WERI-Rb-1 (cell line): ENCODE measurements at places on chromosomes 12 and 14.

DNA sequence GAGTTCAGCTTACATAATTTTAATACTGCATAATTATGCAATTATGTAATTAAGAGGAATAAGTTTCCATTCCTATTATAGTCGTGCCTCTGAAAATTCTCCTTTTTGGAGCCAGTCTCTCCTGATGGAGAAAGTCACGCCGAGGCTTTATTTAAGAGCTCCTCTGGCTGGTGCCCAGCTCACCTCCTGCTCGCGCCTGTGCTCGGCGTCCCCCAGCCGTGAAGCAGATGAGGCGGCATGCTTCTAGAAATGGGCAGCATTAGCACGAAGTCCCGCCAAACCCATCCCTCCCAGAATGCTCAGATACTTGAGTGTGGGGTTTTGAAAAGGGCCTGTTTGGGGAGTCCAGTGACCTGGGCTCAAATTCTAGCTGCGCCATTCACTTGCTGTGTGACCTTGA lies 153.0 kb downstream of the PHETA1 start:
- DNase-seq: no peak

- DNase-seq: no peak
Observed at GRCh38 chr12:91361864-91362263, 179.2 kb upstream of the DCN start.

DNA sequence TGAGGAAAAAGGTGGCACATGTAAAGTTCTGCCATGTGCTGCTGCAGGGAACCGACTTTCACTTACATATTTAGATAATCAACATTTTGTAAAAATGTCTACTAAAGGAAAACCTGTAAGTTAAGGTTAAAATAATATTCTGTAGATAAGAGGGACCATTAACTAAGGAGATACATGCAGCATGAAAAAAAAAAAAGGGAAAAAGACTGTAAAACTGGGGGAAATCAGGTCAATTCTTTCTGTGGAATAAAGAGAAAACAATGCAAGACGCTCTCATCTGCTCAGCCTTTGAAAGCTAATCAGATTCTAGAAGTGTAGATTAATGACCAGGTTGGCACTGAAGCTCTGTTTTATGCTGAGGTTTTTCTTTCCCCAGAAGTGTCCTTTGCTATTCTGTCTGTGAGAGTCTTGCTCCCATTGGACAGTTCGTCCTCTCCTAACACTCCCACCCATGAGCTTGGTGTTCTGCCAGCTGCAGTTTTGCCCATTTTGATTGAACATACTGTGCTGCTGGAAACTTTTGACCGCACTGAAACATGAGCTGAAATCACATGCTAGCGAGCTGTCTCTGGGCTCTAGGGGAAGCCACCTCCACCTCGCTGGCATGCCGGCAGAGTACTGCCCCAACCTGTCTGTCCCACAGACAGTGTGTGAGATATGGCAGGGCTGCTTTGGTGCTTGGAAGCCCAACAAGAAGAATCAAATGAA lies 39.7 kb downstream of the PPTC7 start:
- DNase-seq: no peak

GRCh38 chr14:34369648-34370030 lies 92.4 kb downstream of the SPTSSA start:
- DNase-seq: no peak

DNA sequence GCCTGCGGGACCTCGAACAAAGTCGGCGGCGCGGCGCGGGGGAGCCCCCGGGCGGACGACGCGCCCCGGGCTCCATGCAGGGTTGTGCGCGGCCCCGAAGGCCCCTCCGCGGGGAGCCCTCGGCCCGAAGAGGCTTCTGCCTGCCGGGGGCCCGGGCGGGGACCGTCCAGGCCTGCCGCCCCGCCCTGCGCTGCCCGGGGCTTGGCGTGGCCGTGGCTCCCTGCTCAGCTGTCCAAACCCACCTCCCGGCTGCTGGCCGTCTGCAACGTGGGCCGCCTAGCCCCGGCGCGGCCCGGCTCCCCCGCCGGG lies 670 bp downstream of the DYRK2 start:
- DNase-seq: no peak

DNA sequence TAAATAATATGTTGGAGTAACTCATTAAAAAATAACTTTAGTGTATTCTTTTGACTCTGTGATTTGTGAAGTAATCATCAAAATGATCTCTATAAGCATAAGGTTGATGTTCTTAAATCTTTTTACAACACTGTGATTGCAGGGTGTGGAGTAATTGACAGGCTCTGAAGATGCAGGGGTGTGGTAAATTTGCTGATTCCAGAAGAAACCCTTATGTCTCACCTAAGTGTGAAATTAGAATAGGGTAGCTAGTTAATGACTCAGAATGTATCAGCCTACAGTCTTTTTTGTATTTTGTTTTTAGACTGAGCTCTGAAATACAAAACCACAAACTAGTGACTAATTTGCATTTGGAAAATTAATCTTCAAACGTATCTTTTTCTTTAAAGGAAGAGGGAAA lies 5.9 kb downstream of the PRPF39 start:
- no peak for DNase-seq

- DNase-seq: no peak
Observed at GRCh38 chr14:98548071-98548686, 723.8 kb downstream of the BCL11B start.

- peak; percentile 13 for DNase-seq
Observed at GRCh38 chr12:89098441-89099112, 253.7 kb downstream of the DUSP6 start.

DNA sequence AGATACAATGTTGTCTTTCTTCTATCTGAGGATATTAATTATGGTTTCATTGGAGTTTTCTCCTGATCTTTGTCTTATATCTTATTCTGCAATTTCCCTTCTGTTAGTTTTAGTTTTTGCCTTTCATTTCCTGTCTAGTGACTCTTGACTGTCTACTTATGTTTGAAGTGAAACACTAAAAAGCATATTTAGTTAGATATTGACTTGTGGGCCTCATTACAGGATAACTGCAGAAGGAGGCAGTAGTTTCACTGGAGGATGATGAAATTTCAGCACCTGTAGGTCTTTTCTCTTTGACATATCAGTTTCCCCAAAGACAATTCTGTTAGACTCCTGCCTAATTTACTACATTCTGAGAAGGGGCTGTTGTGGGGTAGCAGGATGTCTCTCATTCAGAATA lies 97.5 kb upstream of the NEDD1 start:
- no peak for DNase-seq

GRCh38 chr12:49288922-49289555 lies 5.9 kb upstream of the PRPH start:
- no peak for DNase-seq

- no peak for DNase-seq
Observed at GRCh38 chr12:52091061-52091460, 11.6 kb downstream of the SMIM41 start.

DNA sequence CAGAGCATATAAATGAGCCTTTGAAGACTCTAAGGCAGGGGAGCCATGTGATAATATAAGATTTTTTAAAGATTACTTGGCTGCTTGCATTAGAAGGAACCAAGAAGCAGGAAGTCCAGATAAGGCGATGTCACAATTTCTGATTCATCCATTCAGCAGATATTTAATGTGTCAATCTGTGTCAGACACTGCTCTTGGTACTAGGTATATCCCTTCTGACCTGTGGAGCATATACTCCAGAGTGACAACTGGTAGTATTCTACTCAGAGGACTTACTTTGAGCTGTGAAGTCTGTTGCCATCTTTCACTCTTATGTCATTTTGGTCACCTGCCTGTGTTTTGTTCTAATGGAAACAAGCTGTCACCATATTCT lies 10.7 kb downstream of the EID3 start:
- DNase-seq: no peak

- no peak for DNase-seq
Observed at GRCh38 chr12:74456431-74456830, 81.2 kb upstream of the ATXN7L3B start.

DNA sequence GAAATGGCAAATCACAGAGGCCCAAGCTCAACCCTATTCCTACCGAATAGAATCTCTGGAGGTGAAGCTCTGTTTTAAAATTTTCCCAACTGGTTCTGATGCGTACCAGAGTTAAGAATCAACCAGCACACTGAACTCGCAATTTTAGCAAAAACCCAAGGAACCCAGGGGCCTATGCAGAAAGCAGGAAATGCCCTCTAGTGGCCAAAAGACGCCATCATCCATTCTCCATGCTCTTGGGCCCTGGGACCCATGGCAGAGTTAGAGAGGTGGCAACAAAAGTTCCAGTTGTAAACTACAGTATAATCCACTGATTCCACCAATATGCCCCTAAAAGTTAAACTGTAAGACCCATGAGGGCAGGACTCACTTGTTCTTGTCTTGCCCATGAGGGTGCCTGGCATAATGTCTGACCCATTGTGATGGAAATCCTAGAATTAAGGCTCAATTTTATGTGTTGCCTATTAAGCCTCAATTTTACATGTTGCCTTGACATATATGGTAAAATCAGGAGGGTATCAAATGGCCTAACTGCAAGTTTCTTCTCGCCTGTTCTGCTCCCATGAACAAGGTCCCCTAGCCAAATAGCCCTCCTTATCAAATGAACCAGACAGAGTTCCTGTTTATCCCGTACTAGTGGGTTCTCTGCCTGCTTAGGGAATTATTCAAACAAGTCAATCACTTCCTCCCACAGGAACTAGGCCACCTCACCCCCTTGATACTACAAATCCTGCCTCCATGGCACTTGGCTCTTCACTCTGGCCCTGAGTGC lies 137.5 kb upstream of the CPM start:
- DNase-seq: peak; percentile 52

DNA sequence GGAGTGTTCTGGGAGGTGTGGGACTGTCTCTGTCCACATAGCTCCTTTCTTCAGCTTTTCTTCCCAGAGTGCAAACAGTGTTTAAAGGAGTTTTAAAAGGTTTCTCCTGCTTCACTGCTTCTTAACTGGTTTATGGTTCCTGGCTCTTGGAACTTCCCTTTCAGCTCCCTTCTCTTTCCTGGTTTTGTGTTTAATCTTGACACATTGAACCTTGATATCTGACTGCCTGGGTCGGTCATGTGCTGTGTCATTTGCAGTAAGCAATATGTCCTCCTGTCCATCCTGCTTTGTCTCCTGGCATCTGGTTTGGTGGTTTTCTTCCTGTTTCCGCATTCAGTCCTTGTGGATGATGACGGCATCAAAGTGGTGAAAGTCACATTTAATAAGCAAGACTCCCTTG lies 2.2 kb downstream of the TMEM106C start:
- no peak for DNase-seq

GRCh38 chr12:96205908-96206307 lies 11.7 kb downstream of the ELK3 start:
- no peak for DNase-seq

DNA sequence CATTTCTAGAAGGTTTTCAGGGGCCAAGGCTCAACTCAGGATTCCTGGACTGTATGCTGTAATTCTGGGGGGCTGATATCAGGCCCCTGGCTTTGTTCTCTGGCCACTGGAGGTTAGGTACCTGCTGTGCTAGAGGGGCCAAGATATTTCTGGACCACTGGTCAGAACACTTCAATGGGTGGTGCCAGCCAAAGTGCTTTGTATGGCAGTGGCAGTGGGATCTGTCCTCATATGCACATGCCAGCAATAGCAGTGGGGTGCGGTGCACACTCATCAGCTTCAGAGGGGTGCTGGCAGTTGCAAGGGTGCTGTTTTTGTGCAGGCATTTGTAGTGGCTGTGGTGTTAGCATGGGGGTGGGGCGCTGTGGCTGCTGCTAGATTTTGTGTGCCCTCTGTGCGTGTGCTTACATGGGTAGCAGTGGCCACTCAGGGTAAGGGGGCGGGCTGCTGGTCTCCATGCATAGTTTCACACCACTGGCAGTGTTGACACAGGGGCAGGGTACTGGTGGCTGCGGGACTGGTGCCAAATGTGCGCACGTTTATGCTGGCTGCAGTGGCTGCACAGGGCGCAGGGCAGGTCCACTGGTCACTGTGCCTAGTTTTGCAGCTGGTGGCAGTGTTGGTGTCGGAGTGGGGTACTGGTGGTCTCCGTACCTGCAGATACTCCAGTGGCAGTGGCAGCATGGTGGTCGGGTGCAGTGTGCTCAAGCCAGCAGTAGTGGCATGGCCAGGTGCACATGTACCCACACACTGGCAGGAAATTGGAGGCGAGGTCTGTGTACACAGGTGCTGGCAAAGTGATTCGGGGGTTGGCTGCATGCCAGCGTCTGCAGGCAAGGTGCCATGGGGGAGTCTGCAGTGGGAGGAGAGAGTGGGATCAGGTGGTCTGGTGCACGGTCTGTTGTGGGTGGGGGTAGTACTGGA lies 12.6 kb downstream of the NOPCHAP1 start:
- no peak for DNase-seq

GRCh38 chr14:51225751-51226150 lies 14.3 kb upstream of the TMX1 start:
- DNase-seq: no peak

- no peak for DNase-seq
Observed at GRCh38 chr14:85556267-85556666, 26.3 kb downstream of the FLRT2 start.

GRCh38 chr12:130796985-130797686 lies 41.9 kb downstream of the STX2 start:
- DNase-seq: no peak

DNA sequence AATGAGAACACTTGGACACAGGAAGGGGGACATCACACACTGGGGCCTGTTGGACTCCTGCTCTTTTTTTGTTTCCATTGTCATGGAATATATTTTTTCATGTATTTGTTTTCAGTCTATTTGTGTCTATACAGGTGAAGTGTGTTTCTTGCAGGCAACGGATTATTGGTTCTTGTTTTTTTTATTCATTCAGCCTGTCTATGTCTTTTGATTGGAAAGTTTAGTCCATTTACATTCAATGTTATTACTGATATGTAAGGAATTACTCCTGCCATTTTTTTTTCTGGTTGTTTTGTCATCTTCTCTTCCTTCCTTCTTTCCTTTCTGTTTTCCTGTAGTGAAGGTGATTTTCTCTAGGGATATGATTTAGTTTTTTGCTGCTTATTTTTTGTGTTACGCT lies 18.0 kb upstream of the PTPRO start:
- no peak for DNase-seq

- no peak for DNase-seq
Observed at GRCh38 chr14:92668276-92668973, 80.0 kb downstream of the LGMN start.

- no peak for DNase-seq
Observed at GRCh38 chr14:103501921-103502669, 20.5 kb downstream of the CKB start.

GRCh38 chr12:62684570-62685295 lies 218.1 kb downstream of the MON2 start:
- DNase-seq: no peak

DNA sequence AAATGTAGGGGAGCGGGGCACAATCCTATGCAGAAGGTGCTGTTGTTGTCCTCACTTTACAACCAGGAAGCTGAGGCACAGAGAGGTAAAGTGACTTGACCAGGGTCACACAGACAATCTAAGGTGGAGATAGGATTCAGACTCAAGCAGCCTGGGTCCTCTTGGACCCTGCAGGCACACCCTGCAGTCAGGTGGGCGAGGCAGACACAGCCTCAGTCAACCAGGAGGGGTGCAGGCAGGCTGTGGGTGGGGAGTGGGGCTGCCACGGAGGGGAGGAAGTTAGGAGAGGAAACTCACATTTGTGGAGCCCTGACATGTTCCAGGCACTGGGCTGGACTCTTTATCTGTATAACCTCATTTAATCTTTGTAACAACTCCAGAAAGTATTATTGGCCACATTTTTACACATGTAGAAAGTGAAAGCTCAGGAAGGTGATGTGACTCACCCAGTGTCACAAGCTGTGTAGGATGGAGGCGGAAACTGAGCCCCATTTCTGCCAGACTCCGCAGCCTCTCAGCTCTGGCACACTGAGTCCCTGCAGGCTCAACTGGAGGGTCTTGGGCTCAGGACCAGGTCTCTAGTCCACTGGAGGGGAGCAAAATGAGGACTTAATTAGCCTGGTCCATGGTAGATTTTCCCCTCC lies 24.9 kb upstream of the CHGA start:
- no peak for DNase-seq

- DNase-seq: no peak
Observed at GRCh38 chr12:56781726-56782125, 18.6 kb downstream of the HSD17B6 start.

GRCh38 chr14:95146079-95146771 lies 11.1 kb downstream of the DICER1 start:
- DNase-seq: no peak
